ENCODE measurements at places on chromosomes 3 and 15.

DNA sequence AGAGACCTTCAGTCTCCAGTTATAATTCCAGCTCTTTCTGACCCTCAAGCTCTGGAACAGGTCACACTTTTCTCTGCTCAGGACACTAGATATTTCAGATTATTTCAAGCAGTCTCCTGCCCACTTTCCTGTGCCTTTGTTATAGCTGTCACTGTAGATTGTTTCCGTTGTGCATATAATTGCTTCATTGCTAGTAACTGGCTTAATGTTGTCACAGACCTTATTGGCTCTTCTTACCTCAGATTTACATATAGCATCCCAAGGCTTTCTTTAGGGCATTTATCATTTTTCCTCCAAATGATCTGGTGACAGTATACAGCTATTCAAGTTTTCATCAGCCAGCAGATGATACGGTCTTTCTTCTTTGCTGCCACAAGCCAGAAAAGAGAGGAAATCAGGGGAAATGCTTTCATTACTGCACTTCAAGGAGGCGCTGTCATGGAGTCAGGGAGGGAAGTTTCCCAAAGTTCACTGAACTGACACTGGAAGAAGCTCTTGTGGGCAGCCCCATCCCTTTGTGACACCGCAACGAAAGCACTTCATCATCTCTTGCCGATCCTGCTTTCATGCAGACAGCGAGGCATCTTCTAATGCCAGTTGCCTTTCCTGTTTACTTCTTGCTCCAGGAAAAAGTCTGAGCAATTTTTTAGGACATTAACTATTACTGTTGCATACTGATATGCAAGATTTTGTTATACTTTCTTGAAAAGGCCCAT, 181.9 kb downstream of the CDIN1 start:
- no peak for DNase-seq

- DNase-seq, result peak; percentile 14
Measured at GRCh38 chr3:100463002-100463401, 29.4 kb upstream of the TMEM45A start.

DNA sequence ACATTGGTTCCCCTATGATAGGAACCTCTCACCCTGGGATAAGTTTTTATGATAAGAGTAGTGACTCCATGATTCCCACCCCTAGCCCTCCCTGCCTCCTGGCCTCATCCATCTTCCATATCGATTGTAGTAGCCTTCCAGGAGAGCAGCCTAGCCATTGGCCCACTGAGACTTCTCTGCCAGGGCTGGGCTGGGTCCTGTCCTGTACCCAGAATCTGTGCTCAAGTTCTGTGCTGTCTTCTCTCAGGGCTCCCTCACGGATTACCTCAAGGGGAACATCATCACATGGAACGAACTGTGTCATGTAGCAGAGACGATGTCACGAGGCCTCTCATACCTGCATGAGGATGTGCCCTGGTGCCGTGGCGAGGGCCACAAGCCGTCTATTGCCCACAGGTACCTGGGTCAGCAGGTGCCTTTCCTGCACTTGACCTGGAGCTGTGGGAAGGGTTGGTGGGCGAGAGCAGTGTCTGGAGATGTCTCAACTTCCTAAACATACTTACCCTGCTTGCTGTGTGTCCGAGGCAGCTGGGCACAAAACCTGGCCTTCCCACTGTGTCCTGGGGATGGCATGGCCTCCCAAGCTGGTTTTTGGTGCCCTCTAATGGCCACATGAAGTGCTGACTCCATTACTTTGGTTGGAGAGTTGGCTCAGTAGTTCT, 16.6 kb upstream of the EXOG start:
- peak; percentile 6 for DNase-seq

DNA sequence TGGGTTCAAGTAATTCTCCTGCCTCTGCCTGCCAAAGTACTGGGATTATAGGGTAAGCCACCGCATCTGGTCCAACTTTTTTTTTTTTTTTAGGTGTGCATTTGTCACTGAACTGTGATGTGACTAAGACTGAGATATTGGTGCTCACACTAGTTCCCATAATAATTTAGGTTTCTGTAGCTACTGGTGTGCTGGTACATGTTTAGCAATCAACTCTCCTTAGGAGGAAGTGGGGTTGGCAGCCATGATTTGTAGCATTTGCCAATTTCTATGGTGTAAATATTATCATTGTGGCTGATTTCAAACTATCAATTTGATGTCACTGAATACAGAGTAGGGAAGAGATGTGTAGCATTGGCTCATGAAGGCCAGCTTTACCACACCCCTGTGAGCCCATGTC, 372.7 kb downstream of the EDEM1 start:
- DNase-seq, result no peak

DNA sequence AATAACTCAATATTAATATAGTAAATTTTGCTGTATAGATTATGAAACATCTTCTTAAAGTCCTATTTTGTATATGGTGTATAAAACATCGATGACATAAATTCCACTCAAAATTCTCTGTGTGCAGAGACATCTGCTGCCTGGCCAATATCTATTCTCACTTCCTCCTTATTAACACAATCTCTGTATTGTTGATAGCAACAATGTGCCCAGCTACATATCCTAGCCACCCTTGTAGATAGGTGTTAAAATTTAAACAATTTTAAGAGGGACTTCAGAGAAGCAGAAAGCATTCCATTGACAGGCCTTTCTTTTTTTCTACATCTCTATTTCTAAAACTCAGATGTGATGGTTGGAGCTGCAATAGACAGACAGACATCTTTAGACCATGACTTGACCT, 72.3 kb downstream of the FGF12 start:
- DNase-seq, result no peak

- DNase-seq, result no peak
Measured at GRCh38 chr15:64045101-64045435, 1.2 kb downstream of the DAPK2 start.

GRCh38 chr3:193764959-193765358, 172.0 kb downstream of the OPA1 start:
- DNase-seq, result no peak

GRCh38 chr3:15635121-15635661, 33.6 kb downstream of the BTD start:
- DNase-seq, result no peak

- DNase-seq, result no peak
Measured at GRCh38 chr3:152779653-152780052, 55.3 kb upstream of the P2RY1 start.

DNA sequence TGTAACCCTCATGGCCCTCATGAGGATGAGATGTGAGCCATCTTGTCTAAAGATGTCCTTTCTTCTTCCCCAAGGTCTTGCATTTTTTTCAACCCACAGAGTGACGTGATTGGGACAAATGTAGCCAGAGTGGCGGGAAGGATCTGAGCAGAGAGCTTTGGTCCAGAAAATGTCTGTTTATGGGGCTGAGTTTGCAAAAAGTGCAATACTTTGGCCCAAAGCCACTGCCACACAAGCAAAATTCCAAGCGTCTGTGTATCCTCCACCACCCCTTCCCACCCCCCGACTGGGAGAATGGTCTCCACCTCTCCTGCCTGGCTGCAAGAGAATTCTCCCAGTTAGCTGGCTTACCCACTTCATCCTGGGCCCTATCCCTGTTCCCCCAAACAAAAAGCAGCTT, 246.9 kb upstream of the LRIG1 start:
- no peak for DNase-seq

GRCh38 chr15:77599357-77599756, 33.4 kb downstream of the LINGO1 start:
- no peak for DNase-seq

GRCh38 chr3:152706991-152707713, 127.8 kb upstream of the P2RY1 start:
- DNase-seq, result no peak

DNA sequence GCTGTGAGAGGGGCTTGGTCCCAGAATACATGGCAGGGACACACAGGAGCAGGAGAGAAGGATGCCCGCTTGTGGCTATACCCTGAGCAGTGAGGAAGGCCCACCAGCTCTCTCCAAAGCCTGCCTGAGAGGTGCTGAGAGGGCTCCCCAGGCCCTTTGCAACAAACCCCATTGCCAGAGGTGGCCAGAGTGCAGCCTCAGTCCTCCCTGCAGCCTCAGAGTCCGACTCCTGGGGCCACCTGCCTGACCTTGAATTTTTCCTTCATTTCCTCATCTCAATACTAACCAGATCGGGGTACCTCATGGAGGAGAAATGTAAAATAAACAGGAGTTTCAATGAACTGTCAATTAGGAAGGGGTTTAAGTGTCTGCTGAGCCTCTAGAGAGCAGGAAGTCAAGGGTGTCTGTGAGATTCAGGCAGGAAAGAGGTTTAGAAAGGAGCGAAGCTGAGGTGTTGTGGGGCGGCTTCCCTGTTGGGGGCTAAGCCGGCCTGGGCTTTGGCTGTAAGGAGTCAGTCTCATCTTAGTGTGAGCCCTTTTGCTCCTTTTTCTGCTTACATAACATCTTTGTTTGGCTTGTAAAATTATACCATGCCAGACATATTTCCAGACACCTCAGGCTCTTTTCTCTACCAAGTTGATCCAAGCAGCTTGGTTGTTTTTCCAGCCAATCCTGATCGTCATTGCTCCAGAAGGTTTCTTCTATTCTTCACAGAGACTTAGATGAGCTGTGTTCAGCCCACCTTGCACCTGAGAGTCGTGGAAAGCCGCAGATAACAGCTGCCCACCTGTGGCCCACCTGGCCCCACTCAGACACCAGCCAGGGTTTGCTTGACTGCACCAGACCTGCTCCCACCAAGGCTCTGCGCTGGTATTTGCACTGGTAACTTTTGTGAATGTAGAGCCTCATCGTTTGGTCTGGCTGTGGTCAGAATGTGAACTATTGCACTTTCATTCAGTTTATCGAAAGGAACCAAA, 36.7 kb downstream of the CMTM7 start:
- DNase-seq, result no peak

DNA sequence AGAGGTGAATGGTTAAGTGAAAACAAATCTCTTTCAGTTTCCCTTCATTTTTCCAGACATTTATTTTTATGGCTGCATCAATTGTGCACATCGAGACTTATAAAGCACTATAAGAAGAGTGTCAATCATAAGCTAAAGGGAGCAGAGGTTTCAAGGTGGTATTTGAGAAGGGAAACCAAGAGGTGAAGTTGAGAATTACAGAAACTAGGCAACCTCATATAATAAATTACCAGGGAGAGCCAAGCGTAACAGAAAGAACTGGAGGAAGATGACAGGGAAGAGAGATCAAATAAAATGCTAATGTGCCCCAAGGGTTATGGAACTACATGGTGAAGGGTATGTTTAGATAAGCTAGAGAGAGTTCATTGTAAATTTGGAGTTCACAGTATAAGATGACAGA, 6.3 kb upstream of the CCDC54 start:
- DNase-seq, result no peak

DNA sequence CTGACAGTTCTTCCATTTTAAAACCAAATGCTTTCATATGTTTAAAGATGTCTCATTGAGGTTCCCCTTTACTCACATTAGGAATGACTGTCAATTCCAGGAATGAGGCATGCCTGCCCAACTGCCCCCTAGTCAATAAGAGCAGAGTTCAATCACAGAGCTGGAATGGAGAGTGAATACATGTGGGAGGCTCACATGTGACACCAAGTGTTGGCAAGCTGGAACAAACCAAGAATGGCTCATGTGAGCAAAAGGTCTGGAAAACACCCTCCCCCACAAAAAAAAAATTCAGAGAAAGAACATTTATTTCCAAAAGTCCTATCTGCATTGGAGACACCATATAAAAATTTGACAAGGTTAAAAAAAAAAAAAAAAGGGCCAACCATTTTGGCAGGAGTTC, 3.7 kb downstream of the PBRM1 start:
- no peak for DNase-seq

DNA sequence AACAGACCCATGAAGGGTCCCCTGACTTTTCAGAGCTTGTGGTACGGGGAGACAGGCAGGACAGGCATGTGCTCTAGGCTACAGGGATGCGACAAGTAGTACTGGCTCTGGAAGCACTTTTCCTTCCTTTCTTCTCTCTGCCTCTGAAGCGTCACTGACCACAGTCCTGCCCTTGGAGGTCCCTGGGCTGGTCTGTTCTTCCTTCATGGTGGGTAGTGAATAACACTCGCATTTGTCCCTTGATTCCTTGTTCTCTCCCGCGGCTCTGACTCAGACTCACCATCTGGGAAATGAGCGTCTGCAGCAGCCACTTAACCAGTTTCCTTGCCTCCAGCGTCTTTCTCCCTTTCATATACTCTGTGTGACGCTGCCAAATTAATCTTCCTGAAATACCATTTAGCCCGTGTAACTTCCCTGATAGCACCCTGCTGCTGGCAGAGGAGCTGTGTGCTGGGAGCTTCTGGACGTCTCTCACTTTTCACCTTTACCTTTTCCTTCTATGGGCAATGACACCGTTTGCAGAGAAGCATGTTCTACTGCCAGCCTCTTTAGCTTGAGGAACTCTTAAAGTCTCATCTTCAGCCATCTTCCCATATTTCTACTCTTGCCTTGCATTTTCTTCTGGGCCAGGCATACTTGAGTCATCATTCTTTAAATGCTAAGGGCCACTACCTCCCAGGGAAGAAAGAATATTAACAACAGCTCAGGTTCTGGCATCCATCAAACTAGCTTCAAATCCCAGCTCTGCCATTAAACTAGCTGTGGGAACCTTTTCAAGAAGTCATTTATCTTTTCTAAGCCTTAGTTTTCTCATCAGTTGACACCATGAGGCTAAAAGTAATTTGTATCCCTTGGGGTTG, 33.6 kb downstream of the TMEM45A start:
- no peak for DNase-seq

DNA sequence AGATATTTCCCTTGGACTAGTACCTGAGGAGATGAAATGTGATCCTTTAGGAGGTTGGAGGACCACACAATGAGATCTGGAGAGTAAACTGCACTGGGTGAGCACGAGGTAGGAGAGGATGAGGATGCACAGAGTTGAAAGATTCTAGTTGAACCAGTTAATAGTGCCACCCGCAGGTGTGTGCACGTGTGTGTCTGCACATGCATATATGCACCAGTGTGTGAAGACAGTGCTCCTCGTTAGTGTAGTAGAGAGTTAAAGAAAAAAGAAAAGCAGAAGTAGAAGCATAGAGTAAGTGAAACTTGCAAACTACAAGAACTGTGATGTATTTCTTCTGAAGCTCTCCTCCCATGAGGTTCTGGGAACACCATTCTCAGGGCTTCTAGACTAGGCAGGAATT, 8.4 kb downstream of the MED12L start:
- no peak for DNase-seq

GRCh38 chr3:165883117-165883516, 45.9 kb upstream of the BCHE start:
- no peak for DNase-seq

DNA sequence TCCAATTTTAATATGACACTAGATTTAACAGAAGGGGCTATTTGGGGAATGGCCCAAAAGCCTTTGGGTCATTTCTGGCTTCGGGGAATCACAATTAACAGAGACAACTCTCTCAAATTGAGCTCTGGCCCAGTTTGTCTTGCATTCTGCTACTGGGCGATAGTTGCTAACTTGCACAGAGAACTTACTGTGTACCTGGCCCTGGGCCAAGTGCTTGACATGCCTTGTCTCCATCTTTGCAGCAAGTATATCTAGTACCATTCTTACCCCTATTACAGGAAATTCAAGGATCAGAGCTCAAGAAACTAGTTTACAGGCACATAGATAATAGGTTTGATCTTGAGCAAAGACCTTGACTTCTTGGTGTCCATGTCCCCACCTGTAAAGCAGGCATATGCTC, 175.7 kb downstream of the TMEM108 start:
- DNase-seq, result no peak

GRCh38 chr15:62854420-62855084, 188.0 kb upstream of the TPM1 start:
- no peak for DNase-seq

GRCh38 chr3:183477801-183478456, 49.5 kb upstream of the MCF2L2 start:
- no peak for DNase-seq

All from NCI-H1092 (cell line).